ENCODE measurements at places on chromosomes 3 and 15.

- no peak for DNase-seq
These were observed 96.3 kb downstream of the NUP210 start for GRCh38 chr3:13323822-13324221.

GRCh38 chr15:47857776-47858167, 140.5 kb downstream of the SEMA6D start:
- no peak for DNase-seq

- no peak for DNase-seq
These were observed 16.3 kb upstream of the CRTC3 start for GRCh38 chr15:90513448-90513847.

GRCh38 chr15:64928626-64929220, 17.0 kb downstream of the ANKDD1A start:
- DNase-seq = no peak

- DNase-seq = no peak
These were observed 72.3 kb downstream of the CD200R1L start for GRCh38 chr3:112774293-112774926.

GRCh38 chr3:180329187-180329586, 272.8 kb upstream of the TTC14 start:
- DNase-seq = no peak

- DNase-seq = no peak
These were observed 15.3 kb downstream of the DPH6 start for GRCh38 chr15:35530698-35531097.

- no peak for DNase-seq
These were observed 680.3 kb downstream of the AGBL1 start for GRCh38 chr15:86759800-86760523.
